Epithelial cell of umbilical artery (primary cell): ENCODE measurements at places on chromosomes 11 and 22. TPM values are rescaled to one million over a fixed set of nuclear protein-coding genes. Genes with fewer than 3 reads are reported as not detected.

Gene RGL4
- not detected in 2 replicates for total RNA-seq

Gene TMPRSS6
- not detected in 2 replicates for total RNA-seq

Gene PAAF1
- 6.8 and 9.1 TPM in 2 replicates for total RNA-seq

Gene PRODH
- total RNA-seq, result not detected in 2 replicates

Gene BATF2
- 0.65 and 12.3 TPM in 2 replicates for total RNA-seq

Gene TSSK2
- total RNA-seq, result not detected in 2 replicates

Gene CTTN
- 304 and 337 TPM in 2 replicates for total RNA-seq

Gene SHANK2
- not detected in 2 replicates for total RNA-seq

Gene OR2D2
- total RNA-seq, result 0.15 and 0.32 TPM in 2 replicates

Gene DTX4
- total RNA-seq, result under 0.01 TPM in 2 replicates

Gene NPTXR
- total RNA-seq, result 0.32 and 0.46 TPM in 2 replicates

Gene ZBED4
- total RNA-seq, result 12.0 and 13.6 TPM in 2 replicates

Gene PTPRCAP
- total RNA-seq, result 0.30 and 0.97 TPM in 2 replicates

Gene MIF
- total RNA-seq, result 222 and 335 TPM in 2 replicates

Gene NXPE4
- total RNA-seq, result not detected in 2 replicates

Gene PLAAT3
- total RNA-seq, result 28.3 and 55.5 TPM in 2 replicates

Gene OR51B4
- total RNA-seq, result not detected in 2 replicates

Gene NUDT8
- 12.8 and 19.5 TPM in 2 replicates for total RNA-seq

Gene CRYBB3
- 0.32 TPM in 1 of 2 replicates, not detected in the other for total RNA-seq

Gene CFAP300
- 0.61 TPM in 1 of 2 replicates, not detected in the other for total RNA-seq

Gene TBX10
- total RNA-seq, result not detected in 2 replicates

Gene RASGRP2
- total RNA-seq, result 0.46 and 1.6 TPM in 2 replicates

Gene C11orf42
- total RNA-seq, result not detected in 2 replicates

Gene MRPL21
- total RNA-seq, result 83.3 and 103 TPM in 2 replicates

Gene ARHGAP42
- total RNA-seq, result 1.8 and 2.3 TPM in 2 replicates

Gene MRPL11
- total RNA-seq, result 55.9 and 81.8 TPM in 2 replicates

Gene SYTL2
- 3.6 and 11.1 TPM in 2 replicates for total RNA-seq

Gene SART1
- 33.5 and 74.5 TPM in 2 replicates for total RNA-seq

Gene OR52I2
- not detected in 2 replicates for total RNA-seq

Gene OR5AN1
- total RNA-seq, result not detected in 2 replicates

Gene ELFN2
- total RNA-seq, result under 0.01 TPM in 2 replicates

Gene GLYAT
- not detected in 2 replicates for total RNA-seq
